GM18507 (cell line): ENCODE measurements at places on chromosomes 7 and 10.

GRCh38 chr7:99829524-99830160 lies 1.8 kb downstream of the CYP3A43 start:
- peak; percentile 17 for DNase-seq

GRCh38 chr10:11783558-11783865 lies 39.6 kb upstream of the PROSER2 start:
- DNase-seq: no peak

DNA sequence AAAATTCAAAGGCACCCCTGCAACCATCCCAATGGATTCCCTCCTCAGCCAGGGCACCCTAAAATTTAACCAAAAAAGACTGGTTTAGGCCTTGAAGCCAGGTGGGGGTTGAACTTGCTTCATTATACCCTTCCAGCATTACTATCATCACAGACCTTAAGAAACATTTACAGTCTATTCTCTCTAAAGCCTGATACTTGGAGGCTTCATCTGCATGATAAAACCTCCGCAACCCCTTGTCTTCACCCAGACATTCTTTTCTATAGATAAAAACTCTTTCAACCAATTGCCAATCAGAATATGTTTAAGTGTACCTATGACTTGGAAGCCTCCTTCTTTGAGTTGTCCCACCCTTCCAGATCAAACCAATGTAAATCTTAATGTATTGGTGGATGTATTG lies 17.9 kb downstream of the AVL9 start:
- DNase-seq: no peak

GRCh38 chr10:16466001-16466400 lies 29.2 kb downstream of the PTER start:
- DNase-seq: no peak

DNA sequence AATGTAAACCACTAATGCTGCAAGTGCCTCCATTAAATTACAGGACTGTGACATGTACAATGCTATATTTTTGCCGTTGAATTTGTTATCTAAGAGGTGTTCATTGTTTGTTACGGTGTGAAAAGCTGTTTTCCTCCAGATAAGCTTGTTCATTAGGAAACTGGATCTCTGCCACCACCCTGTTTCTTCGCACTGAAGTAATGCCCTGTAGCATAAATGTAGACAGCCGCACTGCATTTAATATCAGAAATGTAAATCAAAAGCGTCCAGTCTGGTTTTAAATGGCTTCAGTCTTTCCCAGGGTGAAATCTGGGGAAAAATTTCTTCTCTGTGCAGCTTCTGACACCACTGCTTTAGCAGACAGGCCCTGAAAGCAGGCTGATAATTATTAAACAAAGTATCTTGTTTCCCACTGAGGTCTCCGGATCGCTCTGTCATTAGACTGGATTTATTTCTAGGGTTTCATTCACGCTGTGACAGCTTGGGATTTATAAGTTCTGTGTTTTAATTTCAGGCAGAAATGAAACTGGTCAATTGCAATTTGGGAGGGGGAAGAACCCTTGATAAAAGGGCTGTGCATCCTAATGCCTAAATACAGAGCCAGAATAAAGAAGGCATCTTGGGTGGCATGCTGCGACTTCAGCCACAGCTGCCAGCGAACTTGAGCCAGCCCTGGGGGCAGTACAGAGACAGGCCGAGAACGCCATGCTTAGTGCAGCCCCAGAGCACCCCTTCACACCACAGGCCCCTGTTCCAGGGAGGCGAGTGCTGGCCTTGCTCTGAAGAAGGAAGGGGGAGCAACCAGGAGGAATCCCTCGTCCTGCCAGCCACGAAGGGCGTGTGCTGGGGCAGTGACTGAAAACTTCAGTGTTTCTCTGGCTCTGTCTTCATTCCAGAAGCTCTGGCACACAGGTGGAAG lies 547.7 kb upstream of the GALNT17 start:
- DNase-seq: no peak

DNA sequence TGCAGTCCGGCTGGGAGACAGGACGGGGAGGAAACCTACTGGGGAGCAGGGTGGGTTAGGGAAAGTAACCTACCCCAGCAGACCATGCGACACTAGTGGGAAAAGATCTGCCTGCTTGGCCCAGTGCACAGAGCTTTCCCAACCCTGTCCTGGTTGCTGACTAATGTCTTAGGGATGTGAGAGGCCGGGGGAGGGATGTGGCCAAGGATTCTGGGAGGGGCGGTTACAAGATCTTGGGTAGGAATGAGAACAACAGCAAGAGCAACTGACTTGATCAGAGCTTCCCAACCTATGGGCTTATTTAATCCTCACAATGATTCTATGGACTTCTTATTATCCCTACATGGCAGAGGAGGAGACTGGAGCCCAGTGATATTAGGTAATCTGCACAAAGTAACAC lies 24.0 kb upstream of the EIF5AL1 start:
- DNase-seq: no peak

- DNase-seq: no peak
These were observed 168.5 kb upstream of the TCERG1L start for GRCh38 chr10:131480066-131480465.

DNA sequence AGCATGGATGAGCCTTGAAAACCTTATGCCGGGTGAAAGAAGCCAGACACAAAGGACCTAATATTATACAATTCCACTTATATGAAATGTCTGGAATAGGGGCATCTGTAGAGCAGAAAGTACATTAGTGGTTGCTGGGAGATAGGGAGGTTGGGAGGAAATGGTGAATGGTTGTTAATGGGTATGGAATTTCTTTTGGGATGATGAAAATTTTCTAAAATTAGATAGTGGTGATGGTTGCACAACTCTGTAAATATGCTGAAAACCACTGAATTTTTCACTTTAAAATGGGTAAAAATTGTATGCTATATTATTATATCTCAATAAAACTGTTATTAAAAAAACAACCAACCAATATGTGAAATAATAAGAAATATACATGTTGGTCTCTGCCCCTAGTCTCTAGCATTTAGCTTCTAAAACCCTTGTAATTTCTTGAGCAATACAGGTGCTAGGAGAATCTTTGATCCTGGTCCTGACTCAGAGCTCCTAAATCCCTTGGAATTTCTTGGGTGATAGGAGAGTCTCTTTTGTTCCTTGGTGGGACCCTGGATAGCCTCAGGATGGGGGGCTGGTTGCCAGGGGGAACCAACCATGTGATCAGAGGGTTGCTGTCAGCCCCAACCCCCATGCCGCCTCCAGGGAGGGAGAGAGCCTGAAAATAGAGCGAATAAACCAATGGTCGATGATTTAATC lies 64.0 kb downstream of the TACR2 start:
- DNase-seq: no peak

DNA sequence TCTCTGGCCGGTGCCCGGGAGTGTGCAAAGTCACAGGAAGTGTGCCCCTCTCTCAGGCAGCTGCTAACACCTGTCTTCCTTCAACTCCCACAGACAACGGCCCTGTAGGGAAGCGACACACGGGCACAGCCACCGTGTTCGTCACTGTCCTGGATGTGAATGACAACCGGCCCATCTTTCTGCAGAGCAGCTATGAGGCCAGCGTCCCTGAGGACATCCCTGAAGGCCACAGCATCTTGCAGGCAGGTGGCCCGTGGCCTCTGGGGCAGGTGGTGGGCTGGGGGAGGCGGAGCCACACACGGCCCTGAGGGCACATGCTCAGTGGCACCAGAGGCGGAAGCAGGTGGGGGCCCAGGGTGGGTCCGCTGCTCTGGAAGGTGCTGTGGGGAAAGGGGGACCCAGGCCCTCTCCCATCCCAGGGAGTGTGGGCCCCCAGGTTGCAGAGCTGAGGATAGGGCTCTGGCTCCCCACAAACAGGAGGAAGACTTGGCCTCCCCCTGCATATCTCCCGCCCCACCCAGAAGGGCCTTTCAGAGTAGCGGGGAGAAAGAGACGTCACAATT lies 6.9 kb downstream of the C10orf105 start:
- DNase-seq: no peak

DNA sequence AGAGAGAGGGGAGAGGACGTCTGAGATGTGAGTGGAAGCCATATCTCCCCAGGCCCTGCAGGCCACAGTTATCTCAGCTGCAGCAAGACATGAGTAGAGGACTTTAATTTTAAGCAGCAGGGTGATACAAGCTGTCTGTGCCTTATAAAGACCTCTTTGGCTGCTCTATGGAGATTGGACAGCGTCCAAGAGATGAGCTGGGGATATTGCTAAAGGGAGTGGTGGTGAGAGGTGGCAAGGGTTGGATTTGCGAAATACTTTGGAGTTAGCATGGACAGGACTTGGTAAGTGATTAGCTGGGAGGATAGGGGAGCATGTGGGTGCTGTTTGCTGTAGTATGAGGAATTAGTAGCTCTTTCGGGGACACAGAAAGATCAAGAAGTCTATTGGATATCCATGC lies 191.8 kb downstream of the CACNB2 start:
- DNase-seq: no peak

DNA sequence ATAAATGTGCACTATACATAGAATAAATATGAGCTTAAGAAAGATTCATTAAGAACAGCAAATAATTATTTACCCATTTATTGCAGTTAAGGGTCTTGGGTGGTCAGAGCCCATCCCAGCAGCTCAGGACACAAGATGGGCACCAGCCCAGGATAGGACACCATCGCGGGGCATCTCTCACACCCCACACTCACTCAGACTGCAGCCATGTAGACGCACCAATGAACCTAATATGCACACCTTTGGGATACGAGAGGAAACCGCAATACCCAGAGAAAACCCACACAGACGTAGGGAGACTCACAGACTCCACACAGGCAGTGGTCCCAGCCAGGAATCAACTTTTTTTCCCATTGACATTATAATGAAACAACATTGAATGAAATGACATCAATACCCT lies 36.0 kb downstream of the CARD11 start:
- DNase-seq: no peak

GRCh38 chr10:9786576-9786975 lies 1231.1 kb upstream of the CELF2 start:
- no peak for DNase-seq

DNA sequence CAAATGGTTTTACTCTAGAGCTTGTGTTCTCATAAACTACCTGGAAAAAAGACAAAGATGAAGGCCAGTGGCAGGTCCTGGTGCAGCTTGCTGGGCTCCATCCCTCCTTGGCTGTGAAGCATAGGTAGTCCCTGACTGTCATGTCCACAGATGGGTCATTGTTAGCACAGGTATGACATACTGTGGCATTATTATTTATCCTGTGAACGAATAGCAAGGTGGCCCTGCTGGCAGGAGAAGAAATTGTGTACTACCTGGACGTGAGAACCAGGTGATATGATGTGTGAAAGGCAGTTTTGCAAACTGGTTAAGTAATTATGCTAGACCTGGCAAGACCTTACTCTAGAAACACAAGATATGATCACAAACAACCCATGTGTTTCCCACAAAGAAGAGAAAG lies 63.9 kb downstream of the CCDC71L start:
- no peak for DNase-seq

- DNase-seq: no peak
These were observed 437.5 kb upstream of the MBL2 start for GRCh38 chr10:53209944-53210611.

- DNase-seq: no peak
These were observed 320.8 kb downstream of the PRPF18 start for GRCh38 chr10:13907570-13907969.

- DNase-seq: no peak
These were observed 179.0 kb downstream of the PTEN start for GRCh38 chr10:88042160-88043100.

GRCh38 chr7:6705959-6706665 lies 635 bp downstream of the ZNF12 start:
- DNase-seq: peak; percentile 9

DNA sequence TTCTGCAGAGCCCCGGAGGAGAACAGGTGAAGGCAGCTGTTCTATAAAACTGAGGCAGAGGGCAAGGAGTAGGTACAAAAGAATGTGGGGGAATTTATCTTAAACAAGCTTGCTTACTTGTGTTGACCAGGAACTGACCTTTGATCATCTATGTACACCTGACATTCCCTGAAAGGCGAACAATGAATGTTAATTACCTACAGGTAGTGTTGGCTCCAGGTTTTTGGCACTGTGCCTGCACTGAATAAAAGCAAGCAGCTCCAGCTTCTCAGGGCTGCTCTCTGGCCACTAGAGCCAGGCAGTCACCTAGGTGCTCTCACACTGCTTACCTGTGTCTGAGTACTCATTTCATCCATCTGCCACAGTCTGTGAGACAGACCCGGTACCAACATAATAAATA lies 87.0 kb downstream of the RAPGEF5 start:
- no peak for DNase-seq
